ENCODE measurements at places on chromosomes 7 and 10.

DNA sequence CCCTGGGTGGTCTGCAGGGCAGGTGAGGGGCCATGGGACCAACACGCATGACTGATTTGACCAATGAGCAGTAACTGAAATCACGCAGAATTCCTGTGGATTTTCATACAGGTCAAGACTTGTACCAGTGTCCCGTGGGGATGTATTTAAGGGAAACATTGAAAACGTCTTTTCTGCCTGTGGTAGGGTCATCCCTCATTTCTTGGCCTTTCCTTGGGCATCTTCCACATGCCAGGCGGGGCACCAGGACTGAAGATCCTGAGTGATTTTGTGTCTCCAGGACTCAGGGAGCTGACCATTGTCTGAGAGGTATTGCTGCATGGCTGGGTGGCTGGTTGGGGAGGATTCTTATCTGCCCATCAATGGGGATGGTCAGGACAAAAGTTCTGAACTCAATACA lies 289.0 kb downstream of the GLRX3 start:
- no peak for DNase-seq

DNA sequence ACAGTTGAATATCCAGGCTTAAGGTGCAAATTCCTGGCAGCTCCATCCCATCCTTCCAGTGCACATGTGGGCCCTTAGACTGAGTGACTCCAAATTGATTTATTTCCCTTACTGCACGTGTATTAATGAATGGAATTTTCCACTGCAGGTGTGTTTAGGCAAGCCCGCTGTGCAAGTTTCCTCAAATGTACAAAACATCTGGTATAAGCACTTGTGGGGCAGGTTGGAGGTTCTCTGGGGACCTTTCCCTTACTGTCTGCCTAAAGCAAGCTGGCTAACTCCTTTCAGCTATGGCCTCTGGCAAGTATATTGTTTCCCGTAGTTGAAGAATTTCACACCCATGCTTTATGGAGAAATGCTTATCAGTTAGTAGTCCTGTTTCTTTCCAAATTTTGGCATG lies 25.3 kb upstream of the GIMAP6 start:
- no peak for DNase-seq

- DNase-seq = peak; percentile 30
Measured at GRCh38 chr7:4809091-4809591, 33.7 kb downstream of the AP5Z1 start.

DNA sequence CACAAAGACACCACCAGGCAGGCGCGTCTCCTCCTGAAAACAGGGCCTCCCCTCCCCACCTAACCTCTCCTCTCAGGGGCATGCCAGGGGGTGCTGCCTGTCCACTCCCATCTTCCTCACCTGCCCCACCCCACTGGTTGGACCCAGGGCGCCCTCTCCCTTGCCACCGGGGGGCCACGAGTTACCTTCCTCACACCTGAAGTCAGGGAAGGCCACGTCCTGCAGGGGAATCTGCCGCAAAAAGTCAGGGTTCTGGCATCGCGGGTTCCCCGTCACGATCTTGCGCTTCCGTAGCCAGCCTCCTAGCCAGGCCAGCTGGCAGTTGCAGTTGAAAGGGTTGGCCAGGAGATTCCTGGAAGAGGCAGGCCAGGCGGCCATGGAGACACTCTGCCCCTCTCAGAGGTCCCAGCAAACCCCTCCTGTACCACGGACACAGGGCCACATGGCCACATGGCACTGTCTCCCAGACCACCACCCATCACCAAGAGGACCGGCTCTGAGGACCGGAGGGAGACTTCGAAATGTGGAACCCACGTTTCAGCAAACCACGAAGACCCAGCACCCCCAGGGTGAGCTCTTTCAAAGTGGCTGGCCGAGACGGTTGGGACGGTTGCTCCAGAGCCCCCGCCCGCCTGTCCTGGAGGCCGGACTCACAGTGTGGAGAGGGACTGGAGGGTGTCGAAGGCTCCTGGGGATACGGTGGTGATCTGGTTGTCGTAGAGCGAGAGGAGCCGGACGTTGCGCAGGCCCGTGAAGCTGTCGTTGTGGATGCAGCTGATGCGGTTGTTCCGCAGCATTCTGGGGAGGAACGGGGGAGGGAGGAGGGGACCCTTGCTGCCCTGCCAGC lies 142.8 kb downstream of the SLIT1 start:
- DNase-seq = no peak

DNA sequence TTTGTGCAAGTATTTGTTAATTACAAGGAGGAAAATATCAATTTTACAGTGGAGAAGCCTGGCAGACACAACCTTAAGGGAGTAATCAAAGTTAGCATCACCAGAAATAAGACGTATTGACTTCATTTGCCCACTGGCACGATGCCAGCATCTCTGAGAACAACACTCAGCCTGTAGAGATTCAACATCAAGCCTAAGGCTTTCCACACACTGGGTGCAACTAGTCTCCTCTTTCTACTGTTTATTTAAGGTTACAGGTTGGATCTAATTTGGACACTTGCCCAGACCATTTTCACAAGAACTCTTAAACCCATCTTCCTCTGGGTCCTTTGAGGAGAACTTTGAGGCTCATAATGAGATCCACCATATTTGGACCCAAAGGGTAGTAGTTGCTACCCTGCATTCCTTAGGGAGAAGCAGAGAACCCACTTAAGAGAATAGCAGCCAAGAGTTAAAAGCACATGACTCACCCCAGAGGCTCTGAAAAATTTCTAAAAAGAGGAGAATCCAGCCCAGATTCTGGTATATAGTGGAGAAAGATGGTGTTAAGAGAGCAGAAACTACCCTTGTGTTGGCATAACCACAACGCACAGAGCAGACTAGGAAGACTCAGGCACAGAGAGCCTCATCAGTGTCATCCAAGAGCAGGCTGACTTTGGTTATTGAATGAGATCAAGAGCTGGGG lies 97.3 kb downstream of the CCDC71L start:
- peak; percentile 44 for DNase-seq

Data from hematopoietic multipotent progenitor cell treated with erythropoietin and hydrocortisone succinate and interleukin-3 and kit ligand, for 6 days (in vitro differentiated cells).